GM06990 (cell line): ENCODE measurements at places on chromosomes 7 and 10.

GRCh38 chr10:132645247-132645530 lies 107.6 kb downstream of the INPP5A start:
- DNase-seq = no peak

- no peak for DNase-seq
These were observed at the start of gene ELFN1 for GRCh38 chr7:1669954-1670893. ELFN1 (plus strand) TSS chr7:1670277; CDS start chr7:1744597, 74,320 bp downstream.

DNA sequence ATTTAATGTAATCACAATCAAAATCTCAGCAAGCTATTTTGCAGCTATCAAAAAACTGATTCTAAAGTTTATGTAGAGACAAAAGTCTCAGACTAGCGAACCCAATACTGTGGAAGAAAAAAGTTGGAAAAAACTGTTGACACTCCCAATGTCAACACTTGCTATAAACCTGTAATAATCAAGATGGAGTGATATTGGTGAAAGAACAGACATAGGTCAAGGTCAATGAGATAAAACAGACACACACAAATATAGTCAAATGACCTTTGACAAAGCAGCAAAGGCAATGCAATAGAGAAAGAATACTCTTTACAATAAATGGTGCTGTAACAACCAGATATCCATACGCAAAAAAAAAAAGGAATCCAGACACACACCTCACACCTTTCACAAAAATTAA lies 84.5 kb downstream of the ATE1 start:
- DNase-seq = no peak

- no peak for DNase-seq
These were observed 33.9 kb downstream of the BNIP3 start for GRCh38 chr10:131947631-131948347.

DNA sequence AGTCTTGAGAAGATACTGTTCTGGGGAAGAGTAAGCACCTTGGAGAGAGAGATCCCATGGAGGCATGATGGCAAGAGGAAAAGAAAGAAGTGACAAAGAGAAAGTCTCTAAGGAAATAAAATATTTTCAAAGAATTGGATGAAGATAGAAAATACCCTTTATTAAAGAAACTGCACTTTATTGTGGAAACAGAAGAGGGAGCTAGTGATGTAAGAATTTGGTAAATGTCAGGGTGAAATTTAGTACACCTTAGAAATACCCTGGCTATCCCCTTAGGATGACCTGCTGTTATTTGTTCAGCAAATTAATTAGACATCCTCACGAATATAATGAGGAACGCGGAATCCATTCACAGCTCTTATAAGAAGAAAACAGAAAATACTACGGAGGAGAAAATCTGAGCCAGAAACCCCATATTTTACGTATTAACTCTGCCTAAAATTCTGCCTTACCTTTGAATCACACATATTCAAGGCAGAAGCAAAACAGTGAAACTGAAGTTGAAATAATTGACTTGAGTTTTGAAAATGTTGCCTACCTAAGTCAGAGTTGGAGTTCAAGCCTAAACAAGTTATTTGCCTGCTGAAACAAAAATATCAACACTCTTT lies 90.7 kb downstream of the TFPI2 start:
- DNase-seq = no peak

GRCh38 chr7:3955751-3956696 lies 655.0 kb downstream of the SDK1 start:
- DNase-seq = no peak

DNA sequence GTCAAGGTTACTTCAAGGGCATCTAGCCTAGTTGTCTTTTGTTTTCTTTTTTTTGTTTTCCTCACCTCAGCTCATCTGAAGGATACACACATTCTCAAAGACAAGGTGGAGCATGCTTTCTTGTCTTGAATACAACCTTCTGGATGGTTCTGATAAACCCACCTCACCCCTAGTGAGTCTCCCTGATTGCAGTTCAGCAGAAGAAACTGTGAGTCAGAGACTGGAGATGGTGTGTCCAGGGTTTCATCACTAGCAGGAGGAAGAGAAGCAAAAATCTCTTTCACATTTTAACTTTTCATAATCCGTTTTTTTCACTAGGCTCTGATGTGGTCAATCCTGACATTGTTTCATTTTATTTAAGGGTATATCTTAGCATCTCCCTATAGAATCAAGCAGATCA lies 143.0 kb upstream of the NRBF2 start:
- no peak for DNase-seq

DNA sequence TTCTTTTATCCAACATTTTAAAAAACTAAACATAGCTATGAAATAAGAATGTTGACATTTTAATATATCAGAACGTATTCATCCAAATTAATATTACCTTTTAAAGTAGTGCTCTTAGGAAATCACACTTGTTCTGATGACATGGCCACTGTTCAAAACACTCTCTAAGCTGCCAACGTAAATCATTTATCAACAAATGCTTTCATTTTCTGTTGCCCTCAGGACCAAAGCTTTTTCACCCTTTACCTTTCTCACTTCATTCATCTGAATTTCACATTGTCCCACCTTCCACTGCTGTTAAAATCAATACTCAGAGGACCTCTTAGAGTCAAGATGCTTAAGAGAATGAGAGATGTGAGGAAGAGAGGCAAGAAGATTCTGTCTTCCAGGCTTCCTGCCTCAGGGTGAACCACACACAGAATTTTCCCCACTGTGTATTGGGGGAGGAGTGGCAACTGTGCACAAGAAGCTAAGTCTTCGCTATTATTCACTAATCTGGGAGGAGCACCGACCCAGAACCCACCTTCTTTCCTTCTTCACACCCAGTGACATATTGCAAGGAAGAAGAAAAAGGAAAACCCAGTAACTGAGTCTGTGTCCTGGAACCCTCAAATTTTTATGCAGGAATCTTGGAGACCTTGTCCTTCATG lies 21.0 kb downstream of the HIBADH start:
- DNase-seq = no peak

GRCh38 chr7:27250557-27251070 lies 8.0 kb downstream of the EVX1 start:
- DNase-seq = no peak

DNA sequence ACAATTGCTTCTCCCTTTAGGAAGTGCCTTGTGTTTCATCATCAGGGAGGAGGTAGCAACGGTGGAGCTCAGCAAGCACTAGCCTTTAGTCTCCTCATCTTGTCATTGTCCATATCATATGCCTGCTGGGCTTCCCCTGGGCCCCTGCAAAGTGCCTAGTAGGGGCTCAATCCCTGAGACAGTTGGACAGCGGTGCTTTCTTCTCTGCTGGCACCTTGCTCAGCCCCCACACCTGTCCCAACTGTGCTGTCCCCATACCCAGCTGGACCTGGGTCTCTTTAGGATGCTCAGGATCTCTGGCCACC lies 5.5 kb downstream of the SMARCD3 start:
- no peak for DNase-seq

DNA sequence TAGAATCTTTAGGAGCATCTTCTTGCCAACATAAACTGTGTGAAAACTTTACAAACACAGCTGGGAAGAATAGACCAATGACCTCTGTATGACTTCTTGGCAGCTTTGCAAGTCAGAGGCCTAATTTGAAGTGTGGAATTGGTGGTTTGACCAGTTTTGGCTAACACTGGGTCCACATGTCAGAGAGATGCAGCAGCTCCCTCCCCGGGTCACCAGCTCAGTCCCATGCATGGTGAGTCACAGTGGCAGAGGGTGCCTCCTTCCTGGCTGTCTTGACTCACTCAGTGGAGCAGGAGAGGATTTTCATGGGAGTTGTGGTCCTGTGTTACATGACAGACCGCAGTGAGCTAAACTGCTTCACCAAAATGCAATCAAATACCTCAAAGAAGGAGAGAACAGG lies 8.2 kb upstream of the STARD3NL start:
- DNase-seq = peak; percentile 54

DNA sequence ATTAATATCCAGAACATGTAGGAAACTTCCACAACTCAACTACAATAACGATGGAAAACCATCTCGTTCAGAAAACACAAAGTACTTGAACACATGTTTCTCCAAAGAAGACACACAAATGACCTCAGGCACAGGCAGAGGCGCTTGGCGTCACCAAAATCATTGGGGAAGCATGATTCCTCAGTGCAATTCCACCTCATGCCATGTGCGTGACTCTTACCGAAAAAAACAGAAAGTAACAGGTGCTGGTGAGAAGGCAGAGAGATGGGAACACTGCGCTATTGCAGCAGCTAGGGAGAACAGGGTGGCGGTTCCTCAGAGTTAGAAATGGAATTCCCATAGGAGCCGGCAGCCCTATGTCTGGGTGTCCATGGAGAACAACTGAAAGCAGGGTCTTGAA lies 390.0 kb downstream of the DNAJB6 start:
- DNase-seq = no peak

- DNase-seq = no peak
These were observed 13.1 kb downstream of the TAS2R41 start for GRCh38 chr7:143490717-143491306.

DNA sequence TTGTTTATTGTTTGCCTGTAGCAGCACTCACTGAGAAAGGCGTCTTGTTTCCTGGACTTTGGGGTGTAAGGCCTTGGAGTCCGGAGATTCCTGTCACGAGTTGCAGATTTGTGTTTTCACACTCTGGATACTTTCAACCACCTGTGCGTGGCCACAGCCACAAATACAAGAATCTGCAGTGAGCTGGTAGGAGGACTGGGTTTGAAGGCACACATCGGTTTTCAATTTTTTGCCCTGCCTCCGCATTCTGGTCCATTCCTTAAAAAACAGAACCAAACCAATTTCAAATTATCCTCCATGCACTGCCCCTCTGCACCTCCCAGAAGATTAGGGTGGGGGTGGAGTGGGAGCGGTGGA lies 619 bp downstream of the EXOC4 start:
- peak; percentile 1 for DNase-seq

GRCh38 chr10:108363576-108363975 lies 1199.1 kb upstream of the SORCS1 start:
- DNase-seq = no peak

DNA sequence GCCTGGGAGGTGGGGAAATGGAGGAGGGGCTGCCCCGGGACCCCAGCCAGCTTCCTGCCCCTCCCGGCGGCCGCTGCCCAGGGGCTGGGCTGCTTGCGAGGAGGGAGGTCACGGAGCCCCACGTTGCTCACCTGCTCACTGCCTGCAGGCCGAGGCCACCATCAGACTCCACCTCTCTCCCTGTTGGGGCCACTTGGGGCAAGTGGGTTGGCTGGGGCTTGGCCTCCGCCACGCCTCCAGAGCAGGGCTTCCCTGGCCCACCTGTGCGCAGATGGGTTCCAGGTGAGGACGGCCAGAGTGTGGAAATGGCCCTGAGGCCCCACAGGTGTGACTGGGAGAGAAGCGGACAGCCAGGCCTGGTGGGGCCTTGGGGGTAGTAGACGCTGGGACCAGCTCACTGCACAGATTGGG lies 82.8 kb upstream of the DIP2C start:
- DNase-seq = no peak

DNA sequence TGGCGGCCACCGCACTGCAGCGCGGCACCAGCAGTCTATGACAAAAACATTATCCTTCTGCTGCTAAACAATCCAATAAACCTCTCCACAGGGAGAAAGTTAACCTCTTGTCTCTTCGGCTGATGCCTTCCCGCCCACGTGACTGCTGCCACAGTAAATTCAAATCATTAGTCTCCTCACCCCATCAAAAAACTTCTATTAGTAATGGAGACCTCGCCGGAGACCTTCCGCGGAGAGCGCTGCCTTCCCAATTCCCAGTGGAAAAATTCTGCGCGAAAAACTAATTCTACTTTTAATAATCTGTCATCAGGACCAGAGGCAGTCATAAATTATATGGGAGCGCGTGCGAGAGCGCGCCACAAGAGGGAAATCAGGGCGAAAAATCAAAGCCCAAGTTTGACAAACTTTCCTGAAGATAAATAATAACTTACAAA lies 90.0 kb upstream of the PAX2 start:
- DNase-seq = no peak

GRCh38 chr10:32459051-32459698 lies 13.2 kb downstream of the CCDC7 start:
- no peak for DNase-seq

- DNase-seq = no peak
These were observed 329.7 kb upstream of the POM121L12 start for GRCh38 chr7:52705768-52706167.

GRCh38 chr7:22885797-22886261 lies 63.2 kb upstream of the TOMM7 start:
- peak; percentile 58 for DNase-seq

- no peak for DNase-seq
These were observed 8.5 kb upstream of the IL2RA start for GRCh38 chr10:6070660-6071059.

DNA sequence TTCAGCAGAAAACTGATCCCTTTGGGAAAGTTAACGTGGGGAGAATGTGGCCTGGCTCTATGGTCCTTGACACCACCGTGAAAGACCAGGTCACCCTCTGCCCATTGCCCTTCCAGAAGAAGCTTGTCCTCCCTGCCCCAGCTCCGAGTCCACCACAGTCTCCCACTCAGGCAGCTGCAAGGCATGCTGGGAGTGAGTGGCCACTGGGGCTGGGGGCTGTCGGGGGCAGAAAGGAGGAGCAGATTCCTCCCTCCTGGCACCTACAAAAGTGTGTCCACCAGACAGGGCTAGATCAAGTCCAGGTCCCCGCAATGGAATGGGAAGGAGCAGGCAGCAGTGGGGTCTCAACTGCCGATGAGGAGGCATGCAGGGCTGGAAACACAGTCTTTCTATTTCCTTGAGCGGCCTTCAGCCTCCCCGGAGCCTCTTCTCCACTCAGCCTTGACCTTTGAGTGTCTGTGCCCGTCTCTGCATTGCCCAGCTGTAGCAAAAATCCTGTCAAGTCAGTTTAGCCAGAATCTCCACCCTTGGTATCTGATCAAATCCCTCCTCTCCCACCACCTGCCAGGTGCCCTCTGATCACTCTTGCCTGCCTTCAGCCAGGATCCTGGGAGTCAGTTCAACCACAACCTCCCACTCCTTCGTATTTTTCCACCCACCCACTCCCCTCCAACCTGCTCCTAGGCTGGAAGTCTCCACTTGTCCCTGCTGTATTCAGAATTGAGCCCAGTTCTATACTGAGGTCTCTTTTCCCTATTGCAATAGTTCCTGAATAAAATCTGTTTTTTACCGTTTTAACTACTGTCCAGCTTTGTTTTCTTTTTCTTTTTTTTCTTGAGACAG lies 6.9 kb upstream of the ZNF316 start:
- no peak for DNase-seq

GRCh38 chr10:133316266-133316665 lies 7.6 kb downstream of the ZNF511 start:
- DNase-seq = no peak

GRCh38 chr7:16365177-16365576 lies 56.2 kb downstream of the CRPPA start:
- DNase-seq = no peak

DNA sequence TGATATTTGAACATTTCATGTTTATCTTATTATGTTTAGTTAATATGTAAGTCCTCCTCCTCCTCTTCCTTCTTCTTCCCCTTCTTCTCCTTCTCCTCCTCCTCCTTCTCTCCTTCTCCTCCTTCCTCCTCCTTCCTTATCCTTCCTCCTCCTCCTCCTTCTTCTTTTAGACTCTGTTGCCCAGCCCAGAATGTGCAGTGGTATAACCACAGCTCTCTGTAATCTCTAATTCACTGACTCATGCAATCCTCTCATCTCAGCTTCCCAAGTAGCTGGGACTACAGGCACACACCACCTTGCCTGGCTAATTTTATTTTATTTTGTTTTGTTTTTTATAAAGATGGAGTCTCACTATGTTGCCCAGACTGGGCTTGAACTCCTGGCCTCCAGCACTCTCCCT lies 83.4 kb upstream of the ODAD2 start:
- no peak for DNase-seq
